ENCODE measurements at places on chromosomes 1 and 21.

DNA sequence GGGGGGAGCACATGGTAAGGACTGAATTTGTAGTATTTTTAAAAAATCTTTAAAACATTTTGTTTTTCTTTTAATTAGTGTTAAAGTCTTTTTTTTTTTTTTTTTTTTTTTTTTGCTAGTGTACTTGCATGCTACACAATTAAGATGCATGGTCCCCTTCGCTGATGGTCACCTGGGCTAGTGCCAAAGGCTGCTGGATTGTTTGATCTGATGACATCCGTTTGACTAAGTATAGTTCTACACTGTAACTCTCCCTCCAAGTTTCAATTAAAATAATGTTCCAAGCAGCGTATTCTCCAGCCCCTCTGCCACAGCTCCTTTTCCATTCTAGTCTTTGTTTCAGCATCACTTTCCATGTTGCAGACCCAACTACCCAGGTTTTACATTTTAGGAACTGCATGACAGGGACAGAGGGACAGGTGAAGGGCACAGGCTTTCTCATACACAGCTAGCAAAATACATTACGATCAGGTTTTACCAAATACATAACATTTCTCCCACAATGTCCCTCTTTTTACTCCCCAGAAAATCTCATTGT is 852 bp upstream of the RAVER2 start:
- DNase-seq = no peak

- no peak for DNase-seq
These were observed 284.5 kb upstream of the USP25 start for GRCh38 chr21:15445327-15445726.

GRCh38 chr1:39230261-39231190 is 26.0 kb downstream of the MACF1 start:
- DNase-seq = peak; percentile 7

DNA sequence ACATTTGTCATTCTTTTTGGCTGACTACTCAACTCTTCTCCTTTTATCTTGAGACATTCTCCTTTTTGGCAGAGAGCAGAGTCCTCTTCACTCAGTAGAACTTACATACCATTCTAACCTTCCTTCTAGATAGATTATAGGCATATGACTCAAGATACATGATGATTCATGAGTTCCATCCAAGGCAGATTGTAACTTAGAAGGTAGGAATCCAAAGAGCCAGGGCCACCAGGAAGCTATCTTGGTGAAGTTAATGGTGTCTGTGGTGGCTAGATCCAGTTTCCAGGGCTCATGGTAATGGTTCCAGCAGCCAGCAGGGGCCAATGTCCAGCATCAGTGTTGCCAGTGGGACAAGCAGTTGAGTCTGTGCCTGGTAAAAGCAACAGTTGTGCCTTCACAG is 76.1 kb upstream of the KIAA0040 start:
- no peak for DNase-seq

GRCh38 chr1:114075546-114076242 is 78.0 kb downstream of the SYT6 start:
- DNase-seq = no peak

DNA sequence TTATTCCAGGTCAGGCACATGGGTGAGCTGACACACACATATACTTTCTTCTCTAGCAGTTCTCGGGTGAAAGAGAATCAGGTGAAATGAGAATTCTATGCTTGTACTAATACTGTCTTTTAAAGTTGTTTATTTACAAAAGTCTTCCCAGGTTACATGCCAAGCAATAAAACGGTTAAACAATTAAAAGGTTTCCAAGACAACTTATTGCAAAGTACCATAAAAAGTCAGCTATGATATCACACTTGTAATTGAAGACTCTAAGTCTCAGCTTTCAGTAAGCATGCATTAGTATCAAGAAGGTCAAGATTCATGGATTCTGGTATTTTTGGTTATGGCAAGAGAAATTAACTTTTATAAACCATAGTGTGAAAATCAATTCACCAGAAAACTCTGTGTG is 171.4 kb downstream of the PDE4B start:
- DNase-seq = no peak

DNA sequence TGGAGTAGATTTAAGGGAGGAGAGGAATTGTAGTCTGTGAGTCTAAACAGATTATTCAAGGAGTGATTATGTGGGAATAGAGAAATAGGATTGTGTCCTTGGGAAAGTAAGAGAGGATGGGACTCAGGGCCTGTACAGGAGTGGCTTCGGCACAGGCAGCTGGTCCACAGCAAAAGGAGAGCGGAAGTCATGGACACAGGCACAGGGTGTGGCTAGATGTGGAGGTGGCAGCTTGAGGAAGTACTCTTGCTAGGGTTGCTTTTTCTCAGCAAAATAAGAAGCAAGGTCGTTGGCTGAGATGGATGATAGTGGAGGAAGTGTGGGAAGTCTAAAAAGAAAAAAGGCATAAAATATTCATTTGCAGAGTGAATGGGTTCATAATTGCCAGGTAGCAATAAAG is 18.5 kb upstream of the ZNF648 start:
- DNase-seq = no peak

DNA sequence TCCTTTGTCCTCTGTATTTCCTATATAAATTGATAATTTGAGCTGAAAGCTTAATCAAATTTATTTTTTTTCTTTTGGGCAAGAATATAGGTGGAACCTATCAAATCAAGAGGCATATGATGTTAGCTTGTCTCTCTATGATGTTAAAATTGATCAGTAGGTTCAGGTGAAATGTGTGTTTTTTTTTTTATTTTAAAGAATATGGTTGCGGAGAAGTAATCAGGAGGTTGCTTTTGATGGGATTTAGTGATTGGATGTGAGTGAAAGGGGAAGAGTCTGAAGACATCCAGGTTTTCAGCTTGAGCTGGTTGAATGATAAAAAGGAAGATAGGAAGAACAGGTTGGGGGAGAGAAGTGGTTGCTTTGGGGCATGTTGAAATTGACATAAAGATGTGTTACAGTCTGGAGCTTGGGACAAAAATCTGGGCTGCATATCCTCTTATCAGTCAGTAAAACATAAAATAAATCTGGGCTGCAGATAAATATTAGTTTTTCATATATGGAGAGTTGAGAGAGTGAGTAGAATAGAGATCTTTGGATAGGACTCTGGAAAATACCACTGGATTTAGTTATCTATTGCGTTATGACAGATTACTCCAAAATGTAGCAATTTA is 5.1 kb downstream of the OSBPL9 start:
- no peak for DNase-seq
